ENCODE measurements at places on chromosomes 13 and 19.

- no peak for DNase-seq
Observed at GRCh38 chr19:1616396-1616795, 11.1 kb upstream of the UQCR11 start.

GRCh38 chr13:99151516-99151915, 49.1 kb upstream of the UBAC2 start:
- DNase-seq: no peak

GRCh38 chr19:33467851-33468250, 53.7 kb downstream of the PEPD start:
- DNase-seq: no peak

DNA sequence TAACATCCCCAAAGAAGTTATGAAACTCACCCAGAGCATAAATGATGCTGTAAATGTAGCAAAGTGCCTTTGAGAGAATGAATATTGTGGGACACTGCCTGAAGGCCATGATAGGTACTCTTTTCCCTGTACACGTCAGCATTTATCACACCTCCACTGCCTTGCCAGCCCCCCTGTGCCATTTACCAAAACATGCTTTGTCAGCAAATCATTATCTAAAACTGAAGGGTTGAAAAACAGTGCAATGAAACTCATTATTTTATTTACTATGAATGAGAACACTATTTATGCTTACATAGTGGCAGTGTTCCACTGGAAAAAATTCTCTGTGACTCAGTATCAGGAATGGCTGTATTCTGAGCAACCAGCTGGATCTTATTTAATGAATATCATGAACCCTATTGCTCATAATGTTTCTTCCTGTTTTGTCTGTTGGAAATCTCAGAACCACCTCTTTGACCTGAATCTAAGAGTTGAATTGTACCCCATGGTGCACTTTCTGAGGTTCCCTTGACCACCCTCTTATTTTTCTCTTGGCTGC, 564.1 kb downstream of the DCT start:
- DNase-seq: no peak

DNA sequence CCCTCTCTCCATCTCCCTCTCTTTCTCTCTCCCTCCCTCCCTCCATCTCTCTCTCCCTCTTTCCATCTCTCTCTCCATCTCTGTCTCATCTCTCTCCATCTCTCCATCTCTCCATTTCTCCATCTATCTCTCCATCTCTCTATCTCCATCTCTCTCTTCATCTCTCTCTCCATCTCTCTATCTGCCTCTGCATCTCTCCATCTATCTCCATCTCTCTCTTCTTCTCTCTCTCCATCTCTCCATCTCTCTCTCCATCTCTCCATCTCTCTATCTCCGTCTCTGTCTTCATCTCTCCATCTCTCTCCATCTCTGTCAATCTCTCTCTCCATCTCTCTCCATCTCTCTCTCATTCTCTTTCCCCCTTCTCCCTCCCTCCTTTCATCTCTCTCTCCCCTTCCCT, 56.1 kb upstream of the NFIC start:
- DNase-seq: no peak

GRCh38 chr13:46717856-46718255, 79.1 kb downstream of the ESD start:
- DNase-seq: no peak

- no peak for DNase-seq
Observed at GRCh38 chr13:60019119-60019993, 144.4 kb downstream of the DIAPH3 start.

- no peak for DNase-seq
Observed at GRCh38 chr13:58858870-58859371, 1227.4 kb downstream of the PCDH17 start.

DNA sequence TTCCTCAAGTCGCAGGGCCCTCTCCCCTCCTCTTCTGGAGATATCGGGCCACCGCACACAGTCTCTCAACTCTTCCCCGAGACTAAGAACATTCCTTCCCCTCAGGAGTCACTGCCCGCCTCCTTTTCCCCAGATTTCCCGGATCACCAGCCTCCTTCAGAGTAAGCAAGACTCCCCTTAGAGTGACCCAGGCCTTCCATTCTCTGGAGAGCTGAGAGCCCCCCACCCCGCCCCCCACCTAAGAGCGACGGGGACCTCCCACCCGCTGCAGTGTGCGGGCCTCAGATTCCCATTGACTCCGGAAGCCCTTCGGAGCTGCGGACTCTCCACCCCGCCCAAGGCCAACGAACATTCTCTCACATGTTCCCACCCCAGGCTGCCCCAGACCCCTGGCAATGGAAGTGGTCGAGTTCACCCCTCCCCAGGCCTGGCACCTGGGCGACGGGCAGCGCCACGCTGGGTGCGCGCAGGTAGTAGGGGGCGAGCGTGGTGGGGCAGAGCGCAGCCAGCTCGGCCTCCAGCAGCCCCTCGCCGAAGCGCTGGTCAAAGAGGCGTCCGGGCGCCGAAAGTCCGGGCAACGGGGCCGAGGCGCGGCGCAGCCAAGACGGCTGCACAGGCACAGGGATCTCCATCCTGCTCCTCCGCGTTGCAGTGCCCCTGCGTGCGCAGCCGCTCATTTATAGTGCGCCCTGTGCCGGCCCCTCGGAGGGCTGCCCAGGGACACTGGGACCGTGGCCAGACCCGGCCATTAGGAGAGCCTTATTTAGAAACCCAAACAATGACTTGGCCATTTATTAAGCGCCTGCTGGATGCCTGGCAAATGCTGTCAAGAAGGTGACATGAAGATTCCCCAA, at the start of gene HSPB6:
HSPB6 (minus strand) TSS at position 653 of the 854 bp plus-strand sequence; CDS start at position 632, 21 bp downstream.
- peak; percentile 35 for DNase-seq

GRCh38 chr19:13506471-13506820, at the start of gene CACNA1A:
Gene CACNA1A, minus strand, starts transcription at chr19:13506479. Its CDS starts 255 bp downstream, at chr19:13506224.
- DNase-seq: no peak

DNA sequence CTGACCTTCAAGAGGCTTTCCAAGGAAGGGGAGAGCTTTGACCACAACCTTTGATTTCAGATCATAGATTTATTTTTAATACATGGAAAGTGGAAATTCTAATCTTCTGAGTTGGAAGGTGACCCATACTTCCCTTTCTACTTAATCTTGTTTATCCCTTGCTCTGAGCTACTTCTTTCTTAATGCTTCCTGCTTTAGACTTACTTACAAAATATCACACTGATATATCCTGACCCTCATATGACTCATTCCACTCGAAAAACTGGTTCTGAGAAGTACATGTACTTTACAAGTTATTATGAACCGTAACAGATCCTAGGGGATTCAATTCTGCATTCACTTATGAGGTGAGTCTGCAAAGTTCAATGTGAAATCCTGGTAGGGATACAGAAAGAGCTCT, 76.2 kb upstream of the IRS2 start:
- no peak for DNase-seq

- DNase-seq: no peak
Observed at GRCh38 chr19:40525234-40526051, 51.2 kb upstream of the SHKBP1 start.

GRCh38 chr13:60148918-60149317, 14.8 kb downstream of the DIAPH3 start:
- DNase-seq: no peak

- DNase-seq: no peak
Observed at GRCh38 chr19:6828306-6828697, 55.8 kb downstream of the VAV1 start.

DNA sequence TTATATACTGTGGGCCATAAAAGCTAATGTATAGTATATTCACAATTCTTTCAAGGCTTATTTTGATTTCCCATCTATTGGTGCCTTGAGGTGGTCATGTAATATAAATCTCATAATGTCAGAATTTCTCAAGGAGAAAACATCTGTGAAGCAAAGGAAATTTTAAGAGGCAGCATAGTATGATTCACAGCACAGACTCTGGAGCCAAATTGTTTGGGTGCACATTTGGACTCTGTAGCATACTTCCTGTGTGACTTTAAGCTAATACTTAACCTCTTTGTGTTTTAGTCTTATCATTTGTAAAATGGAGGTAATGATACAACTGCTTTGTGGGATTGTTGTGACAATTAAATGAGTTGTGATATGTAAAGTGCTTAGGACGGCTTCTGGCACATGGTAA, 67.6 kb downstream of the PIBF1 start:
- DNase-seq: no peak

- DNase-seq: no peak
Observed at GRCh38 chr13:106367361-106367971, 168.0 kb downstream of the EFNB2 start.

GRCh38 chr13:73258406-73258805, 199.6 kb downstream of the KLF5 start:
- DNase-seq: no peak

GRCh38 chr13:28610996-28611395, 47.9 kb upstream of the POMP start:
- no peak for DNase-seq

GRCh38 chr13:73303851-73304250, 245.0 kb downstream of the KLF5 start:
- no peak for DNase-seq

GRCh38 chr19:5364674-5365073, 24.1 kb upstream of the PTPRS start:
- no peak for DNase-seq

- no peak for DNase-seq
Observed at GRCh38 chr13:22726726-22727125, 454.1 kb upstream of the SGCG start.

- DNase-seq: no peak
Observed at GRCh38 chr19:47274891-47275761, 441 bp downstream of the INAFM1 start.

- peak; percentile 33 for DNase-seq
Observed at GRCh38 chr13:30615866-30616541, 1.7 kb upstream of the USPL1 start.

- no peak for DNase-seq
Observed at GRCh38 chr19:42424712-42425131, 2.5 kb downstream of the LIPE start.

- no peak for DNase-seq
Observed at GRCh38 chr13:65710514-65710913, 1519.6 kb downstream of the PCDH9 start.

- DNase-seq: no peak
Observed at GRCh38 chr13:19645000-19645399, 11.5 kb downstream of the MPHOSPH8 start.
